ENCODE measurements at places on chromosomes 5 and 9.

- no peak for DNase-seq
These were observed 908.6 kb upstream of the EDIL3 start for GRCh38 chr5:85293145-85293785.

DNA sequence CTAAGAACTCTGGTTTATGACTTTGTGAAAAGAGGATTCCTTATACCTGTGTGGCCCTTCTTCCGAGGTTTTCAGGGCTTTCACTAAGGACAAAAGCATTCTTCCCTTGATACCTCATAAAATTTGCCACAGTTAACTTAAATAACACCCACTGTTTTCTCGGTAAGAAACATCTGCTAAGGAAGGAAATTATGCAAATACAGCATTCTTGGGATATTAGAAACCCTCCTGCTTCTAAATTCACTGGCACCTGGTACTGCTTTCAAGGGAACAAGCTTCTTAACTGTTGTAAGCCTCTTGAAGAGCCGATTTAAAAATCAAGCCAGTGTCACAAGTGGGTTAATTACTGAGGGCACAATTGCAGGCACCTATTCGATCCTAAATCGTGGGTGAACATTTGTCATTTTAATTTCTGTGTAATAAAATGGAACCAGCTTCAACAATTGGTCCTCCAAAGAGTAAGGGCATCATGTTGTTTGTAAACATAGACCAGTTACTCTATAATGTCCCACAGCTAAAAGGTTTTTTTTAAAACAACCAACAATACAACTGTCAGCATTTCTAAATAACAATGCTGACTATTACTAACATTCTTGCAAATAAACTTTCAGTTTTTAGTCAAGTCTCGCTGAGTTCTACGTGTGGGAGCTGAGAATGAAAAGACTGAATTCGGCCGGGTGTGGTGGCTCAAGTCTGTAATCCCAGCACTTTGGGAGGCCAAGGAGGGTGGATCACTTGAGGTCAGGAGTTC lies 26.6 kb downstream of the AK3 start:
- DNase-seq: no peak

DNA sequence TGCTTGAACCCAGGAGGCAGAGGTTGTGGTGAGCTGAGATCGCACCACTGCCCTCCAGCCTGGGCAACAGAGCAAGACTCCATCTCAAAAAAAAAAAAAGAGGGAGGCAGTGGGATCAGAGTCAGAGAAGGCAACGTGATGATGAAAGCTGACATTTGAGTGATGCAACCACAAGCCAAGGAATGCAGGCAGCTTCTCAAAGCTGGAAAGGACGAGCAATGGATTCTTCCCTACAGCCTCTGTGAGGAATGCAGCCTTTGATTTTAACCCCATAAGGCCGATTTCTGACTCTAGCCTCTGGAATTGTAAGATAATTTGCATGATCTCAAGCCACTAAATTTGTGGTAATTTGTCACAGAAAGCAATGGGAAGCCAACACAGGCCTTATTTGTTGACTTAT lies 9.8 kb downstream of the TGFBI start:
- DNase-seq: no peak

- peak; percentile 10 for DNase-seq
These were observed 24.2 kb downstream of the PCDHGC5 start for GRCh38 chr5:141512911-141513626.

DNA sequence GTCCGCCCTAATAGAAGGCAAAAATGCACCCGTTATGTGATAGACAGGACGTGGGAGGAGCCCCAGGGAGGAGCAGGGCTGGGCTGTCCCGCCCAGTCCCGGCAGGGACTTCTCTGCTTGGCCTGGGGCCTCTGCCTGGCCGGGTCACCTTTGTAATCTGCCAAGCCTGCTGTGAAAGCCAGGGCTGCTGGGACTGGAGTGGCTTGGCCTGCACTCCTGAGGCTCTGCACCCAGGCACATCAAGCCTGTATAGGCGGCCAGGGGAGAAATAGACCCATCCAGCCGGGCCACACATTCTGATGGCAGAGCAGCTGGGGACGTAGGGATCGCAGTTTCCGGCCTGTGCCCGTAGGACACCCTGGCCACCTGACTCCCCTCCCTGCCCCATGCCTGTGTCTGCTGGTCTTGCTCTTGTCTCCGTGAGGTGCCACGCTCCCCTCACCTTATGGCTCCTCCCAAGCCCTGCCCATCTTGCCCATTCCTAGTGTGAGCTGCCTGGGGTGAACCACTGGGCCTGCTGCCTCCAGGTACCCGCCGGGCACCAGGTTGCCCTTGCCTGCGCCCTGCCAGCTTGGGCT lies 28.1 kb downstream of the DYNC2I2 start:
- DNase-seq: no peak

DNA sequence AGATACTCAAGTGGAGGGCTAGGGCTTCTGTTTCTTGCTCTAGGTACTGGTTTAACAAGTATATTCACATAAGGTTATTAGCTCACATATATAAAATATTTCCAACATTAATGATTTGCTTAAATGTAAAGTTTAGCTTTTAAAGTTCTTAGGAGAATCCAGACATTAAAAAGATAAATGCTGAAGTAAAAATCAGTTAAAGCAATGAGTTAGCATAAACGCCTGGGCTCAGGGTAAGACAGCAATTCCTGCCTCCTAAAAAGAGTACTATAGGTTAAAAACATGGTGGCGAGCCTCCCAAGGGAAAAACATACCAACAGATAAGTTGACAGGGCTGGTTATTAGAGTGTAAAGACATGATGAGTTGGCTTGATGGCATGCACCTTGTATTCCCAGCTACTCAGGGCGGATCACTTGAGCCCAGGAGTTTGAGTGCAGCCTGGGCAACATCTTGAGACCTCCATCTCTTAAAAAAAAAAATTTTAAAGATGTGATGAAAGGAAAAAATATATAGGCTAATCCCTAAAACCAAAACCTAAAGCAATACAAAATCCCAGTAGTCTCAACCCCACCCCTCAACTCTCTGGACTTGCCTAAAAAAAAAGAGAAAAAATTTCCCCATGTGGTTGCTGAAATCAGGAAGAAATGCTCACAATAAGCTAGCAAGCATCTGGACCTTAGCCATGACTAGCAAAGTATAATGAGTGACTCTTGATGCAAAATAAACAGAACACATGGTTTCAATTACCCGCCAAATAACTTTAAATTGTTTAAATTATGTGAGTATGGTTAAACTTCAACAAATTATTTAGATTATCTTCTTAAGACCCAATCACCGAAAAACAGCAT lies 3.6 kb downstream of the GOLPH3 start:
- no peak for DNase-seq

- no peak for DNase-seq
These were observed 144.6 kb downstream of the CCDC171 start for GRCh38 chr9:15697446-15697851.

DNA sequence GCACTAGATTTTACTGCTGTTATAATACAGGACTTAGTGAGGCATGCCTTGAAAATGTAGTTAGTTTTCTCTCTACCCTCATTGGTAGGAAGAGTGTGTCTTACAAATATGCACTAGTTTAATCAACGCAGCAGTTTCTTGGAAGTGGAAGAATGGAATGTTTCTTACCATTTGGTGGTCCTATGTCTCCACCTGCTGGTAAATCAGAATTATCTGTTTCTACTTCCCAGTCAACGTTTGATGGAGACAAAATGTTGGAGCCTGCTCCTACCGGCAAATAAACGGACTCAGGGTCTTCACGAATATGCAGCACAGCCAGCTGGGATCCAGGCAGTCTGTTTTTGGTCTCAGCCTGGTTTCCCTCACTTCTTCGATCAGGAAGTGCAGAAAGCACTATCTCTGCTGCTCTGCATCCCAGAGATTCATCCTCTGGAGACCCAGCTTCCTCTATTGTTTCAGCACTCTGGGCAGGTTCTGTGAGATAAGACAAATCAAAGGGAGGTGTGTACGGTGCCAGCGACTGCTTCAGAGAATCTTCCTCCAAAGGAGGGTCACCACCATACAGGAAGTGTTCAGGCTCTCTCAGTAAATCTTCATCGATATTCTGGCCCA lies 59.5 kb upstream of the PCA3 start:
- DNase-seq: no peak

DNA sequence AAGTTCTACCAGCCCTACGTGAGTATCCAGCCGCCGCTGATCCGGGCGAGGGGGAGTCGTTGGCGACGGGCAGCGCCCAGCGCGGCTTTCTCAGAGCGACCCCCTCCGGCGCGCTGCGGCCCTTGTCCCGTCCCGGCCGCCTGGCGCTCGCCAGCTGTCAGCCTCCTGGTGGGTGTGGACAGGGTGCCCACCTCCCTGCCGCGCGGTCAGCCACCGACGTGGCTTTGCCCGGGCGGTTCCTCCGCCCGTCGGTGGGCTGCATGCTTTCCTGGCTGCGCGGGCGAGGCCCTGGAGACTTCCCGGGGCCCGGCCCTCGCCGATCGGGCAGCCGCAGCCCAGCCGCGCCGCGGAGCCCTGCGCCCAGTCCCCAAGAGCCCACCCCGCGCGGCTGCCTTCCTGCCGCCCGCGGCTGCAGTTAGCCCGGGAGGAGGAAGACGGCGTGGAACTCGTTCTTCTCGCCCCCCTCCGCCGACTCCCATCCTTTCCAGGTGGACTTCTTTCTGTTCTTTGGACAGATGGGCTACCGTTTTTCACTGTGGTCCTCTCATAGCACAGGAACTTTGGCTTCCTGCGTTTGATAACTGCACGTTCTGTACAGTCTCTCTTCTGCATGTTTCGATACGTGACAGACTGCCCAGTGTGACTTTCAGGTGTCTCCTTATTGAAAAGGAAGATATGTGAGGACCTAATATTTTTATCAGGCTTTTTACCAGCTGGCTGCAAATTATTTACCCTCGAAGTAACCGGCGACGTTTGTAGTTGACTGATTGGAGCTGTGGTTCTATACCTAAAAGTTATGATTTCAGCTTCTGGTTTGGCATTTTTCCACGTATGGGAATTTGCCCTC lies 577 bp downstream of the AP3S1 start:
- DNase-seq: peak; percentile 17

- DNase-seq: no peak
These were observed 13.7 kb upstream of the FOCAD start for GRCh38 chr9:20670395-20670794.

DNA sequence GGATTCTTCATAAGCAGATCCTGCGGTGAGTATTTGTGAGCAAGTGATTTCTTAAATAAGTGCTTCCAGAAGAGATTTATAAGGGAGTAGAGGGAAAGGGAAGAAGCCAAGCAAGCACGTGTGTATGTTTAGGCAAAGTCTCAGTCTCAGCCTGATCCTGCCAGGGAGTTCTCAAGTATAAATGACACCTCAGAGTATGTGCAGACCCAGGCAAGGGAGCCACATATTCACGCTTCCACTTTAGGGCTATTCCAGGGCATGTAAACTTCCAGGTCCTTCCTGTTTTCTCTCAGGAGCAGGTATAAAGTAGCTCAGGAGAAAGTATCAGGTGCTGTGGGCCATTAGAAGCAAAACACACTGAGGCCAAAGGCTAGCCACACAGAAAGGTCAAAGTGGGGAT lies 22.6 kb downstream of the SPATA31D1 start:
- DNase-seq: no peak

DNA sequence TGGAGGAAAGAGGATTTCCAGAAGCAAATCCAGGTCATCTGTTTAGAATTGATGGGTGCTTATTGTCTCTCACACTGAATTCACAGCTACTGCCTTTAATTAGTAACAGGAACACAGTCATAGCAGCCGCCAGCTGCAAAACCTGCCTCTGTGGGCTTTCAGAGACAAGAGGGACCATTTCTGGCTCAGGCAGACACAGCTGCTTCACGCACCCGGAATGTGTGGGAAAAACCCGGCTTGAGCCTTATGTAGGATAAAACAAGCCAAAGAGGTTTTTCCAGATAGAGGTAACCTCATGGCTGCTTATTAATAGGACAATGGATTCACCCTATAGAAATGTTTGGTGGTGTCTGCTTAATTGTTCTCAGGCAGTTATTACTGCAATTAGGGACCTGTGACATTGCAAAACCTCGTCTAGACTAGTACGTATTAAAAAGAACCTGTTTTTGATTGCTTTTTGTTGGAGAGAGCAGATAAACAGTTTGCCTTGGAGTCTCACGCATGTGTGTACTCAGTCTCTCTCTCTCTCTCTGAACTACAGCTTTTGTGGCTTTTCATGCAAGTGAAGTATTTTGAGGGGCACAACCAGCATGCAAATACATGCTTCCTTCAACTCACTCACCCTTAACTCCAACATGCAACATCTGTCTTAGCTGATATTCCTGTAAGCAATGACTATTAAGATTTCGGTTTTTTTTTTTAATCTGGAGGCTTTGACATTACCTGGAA lies 302.7 kb downstream of the PLK2 start:
- DNase-seq: no peak

DNA sequence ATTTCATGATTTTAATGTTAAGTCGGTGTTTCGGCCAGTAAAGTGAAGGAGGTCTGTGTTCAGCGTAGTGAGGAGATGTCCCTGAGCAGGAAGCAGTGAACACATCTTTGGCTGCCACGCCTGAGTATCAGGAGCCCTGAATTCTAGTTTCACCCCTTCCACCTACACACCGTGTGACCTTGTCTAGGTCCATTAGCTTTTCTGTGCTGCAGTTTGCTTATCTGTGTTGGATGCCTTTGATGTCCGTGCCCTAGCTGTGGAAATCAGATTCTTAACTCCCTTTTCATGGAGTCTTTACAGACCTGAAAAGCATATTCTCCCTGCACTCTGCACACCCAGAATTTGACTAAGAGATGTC lies 601 bp downstream of the FBXO38 start:
- no peak for DNase-seq

GRCh38 chr9:136138566-136138965 lies 19.9 kb upstream of the TMEM250 start:
- DNase-seq: no peak

- DNase-seq: no peak
These were observed 22.5 kb upstream of the MAST4 start for GRCh38 chr5:66573733-66574132.

DNA sequence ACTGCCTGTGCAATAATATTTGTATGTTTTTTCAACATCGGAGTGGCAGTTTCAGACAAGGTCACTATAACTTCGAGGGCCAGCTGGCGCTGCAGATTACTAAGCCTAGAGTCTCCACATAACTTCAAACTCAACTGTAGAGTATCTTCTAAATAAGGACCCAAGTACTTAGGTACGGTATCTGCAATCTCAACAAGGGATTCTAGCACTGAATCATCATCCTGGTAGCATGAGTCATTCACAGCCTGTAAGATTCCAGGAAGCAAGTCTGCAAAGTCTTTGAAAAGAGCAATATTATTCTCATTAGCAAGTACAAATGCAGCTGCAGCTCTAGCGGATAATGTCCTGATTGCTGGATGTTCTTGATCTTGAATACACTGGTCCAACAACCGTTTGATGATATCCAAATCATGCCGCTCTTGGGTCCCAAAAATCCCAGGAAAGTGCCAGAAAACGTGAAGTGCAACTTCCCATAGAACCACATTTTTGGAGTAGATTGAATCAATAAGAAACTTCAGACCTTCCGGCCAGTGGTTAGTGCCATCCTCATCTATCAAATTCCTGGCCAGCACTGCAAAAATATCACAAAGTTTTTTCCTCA lies 654 bp downstream of the RANBP6 start:
- DNase-seq: peak; percentile 73

GRCh38 chr9:123757960-123758359 lies 172.0 kb downstream of the DENND1A start:
- DNase-seq: no peak

All from T-helper 1 cell (primary cell).